Ureter (tissue), 1 donor: ENCODE measurements at places on chromosomes 5 and 9. TPM values are rescaled to one million over a fixed set of nuclear protein-coding genes. Genes with fewer than 3 reads are reported as not detected.

The KIF4B gene
- total RNA-seq = not detected

The PCSK5 gene
- total RNA-seq = 13.8 TPM

The SLC35A4 gene
- 71.8 TPM for total RNA-seq

The TMEM174 gene
- total RNA-seq = not detected

The TRPM6 gene
- total RNA-seq = 2.6 TPM

The PAEP gene
- not detected for total RNA-seq

The VAV2 gene
- 38.9 TPM for total RNA-seq

The PFN3 gene
- total RNA-seq = not detected

DNA sequence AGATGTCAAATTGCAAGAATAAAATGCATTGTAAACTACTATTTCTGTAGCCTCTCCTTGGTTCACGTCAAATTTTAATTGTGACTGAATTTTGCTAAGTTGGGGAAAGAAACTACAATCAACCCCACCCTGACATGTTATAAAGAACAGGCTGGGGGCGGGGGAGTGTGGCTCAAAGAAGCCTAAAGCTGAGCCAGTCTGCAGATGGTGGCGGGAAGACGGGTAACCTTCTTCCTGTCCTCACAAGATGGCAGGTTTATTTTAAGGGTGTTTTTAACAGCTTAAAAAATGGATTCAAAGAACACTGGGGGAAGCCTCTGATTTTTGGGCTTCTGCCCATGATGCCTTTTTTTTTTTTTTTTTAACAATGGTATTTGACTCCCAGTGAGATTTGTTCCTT lies 68.5 kb upstream of the MELK start:
- DNase-seq = no peak

DNA sequence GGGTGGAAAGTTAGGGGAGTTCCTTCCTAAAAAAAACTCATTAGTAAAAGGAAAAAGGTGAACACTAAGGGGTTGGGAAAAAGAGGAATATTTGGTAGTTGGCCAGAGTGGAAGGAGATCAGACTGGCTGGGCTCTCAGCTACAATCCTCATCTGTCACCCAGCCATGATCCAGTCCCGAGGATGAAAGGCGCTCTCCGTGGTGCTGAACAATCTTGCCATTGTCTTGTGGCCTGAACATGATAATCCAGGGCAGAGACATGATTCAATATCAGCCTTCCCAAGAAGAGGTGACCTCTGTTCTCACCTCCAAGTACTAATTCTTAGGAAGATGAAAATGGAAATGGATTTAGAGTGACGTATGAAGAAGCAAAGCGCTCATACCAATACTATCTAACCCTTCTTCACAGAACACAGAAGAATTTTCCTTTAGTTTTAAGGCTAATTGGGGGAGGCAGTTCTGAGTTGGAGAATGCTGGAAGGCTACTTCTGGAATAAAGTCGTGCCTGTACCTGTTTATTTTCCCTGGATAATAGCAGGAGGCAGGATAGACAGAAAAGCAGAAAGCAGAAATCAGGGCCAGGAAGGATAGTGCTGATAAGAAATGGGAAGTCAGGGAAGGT lies 36.6 kb upstream of the MYORG start:
- no peak for DNase-seq

DNA sequence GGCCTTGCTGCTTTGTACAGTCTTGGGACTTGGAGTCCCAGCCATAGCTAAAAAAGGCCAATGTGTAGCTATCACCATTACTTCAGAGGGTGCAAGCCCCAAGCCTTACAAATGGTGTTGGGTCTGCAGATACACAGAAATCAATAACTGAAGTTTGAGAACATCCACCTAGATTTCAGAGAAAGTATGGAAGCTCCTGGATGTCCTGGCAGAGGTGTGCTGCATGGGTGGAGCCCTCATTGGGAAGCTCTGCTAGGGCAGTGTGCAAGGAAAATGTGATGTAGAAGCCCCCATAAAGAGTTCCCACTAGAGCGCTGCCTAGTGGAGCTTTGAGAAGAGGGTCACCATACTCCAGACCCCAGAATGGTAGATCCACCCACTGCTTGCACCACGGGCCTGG lies 626.7 kb upstream of the COX7C start:
- no peak for DNase-seq

GRCh38 chr5:126052120-126052519 lies 371.1 kb upstream of the GRAMD2B start:
- DNase-seq = no peak

GRCh38 chr5:138177941-138178515 lies 402 bp downstream of the BRD8 start:
- no peak for DNase-seq

- DNase-seq = peak; percentile 57
Observed at GRCh38 chr5:172554562-172554961, 86.5 kb upstream of the NEURL1B start.

DNA sequence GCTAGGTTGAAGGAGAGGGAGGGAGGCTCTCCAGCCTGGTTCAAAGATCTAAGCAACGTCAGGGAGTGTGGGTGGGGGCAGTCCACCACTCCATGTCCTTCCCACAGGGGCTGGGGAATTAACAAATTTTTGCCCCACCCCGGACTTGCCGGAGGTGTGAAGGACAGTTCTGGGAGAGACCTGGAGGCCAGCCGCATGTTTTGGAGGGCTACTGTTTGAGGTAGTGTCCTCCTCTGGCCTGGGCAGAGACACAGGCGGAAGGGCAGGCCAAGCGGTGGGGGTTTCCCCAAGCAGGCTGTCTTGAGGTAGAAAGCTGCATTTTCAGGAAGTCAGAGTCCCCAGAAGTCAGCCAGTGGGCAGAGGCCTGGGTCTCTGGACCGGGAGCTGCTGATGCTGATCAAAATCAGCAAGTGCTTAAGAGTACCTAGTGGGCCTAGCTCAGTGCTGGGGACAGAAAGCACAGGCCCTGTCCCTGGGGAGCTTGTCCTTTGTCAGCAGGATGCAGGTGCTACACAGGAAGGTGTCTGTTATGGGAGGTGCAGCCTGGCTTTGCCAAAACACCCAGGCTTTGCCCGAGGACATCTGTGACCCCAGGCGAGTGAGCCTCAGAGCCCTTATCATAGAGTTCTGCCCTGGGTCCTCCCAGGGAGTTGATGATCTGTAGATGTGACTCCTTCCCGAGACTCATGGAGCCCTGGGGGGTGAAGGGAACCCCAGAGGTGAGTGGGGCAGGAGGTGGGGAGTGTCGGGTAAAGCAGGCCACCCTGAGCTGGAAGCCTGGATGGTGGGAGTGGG lies 18.5 kb downstream of the JADE2 start:
- DNase-seq = no peak

GRCh38 chr9:20524776-20525175 lies 97.5 kb downstream of the MLLT3 start:
- no peak for DNase-seq

GRCh38 chr9:92720209-92720765 lies 44.3 kb downstream of the BICD2 start:
- no peak for DNase-seq

- no peak for DNase-seq
Observed at GRCh38 chr9:109940561-109940960, 160.6 kb downstream of the PALM2AKAP2 start.

GRCh38 chr5:9156282-9156681 lies 389.6 kb downstream of the SEMA5A start:
- DNase-seq = no peak

DNA sequence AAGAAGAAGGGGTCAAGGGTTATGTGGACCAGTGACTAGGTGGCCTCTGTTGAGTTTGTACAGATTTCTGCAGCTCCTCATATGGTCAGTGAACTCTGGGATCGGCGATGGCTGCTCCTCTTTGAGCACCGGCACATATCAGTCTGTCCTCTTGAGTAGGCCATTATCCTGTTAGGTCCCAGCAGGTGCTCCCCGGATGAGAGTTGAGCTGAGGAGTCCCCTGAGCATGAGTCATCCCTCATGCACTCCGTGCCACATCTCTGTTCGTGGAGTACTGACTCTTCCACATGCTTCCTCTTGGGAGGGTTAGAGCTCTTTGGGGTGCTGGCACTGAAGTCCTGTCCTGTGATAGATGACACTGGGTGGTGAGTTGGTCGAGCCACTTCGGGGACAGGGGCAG lies 143.7 kb downstream of the PTTG1 start:
- DNase-seq = no peak

GRCh38 chr5:31717561-31717960 lies 78.6 kb downstream of the PDZD2 start:
- no peak for DNase-seq

DNA sequence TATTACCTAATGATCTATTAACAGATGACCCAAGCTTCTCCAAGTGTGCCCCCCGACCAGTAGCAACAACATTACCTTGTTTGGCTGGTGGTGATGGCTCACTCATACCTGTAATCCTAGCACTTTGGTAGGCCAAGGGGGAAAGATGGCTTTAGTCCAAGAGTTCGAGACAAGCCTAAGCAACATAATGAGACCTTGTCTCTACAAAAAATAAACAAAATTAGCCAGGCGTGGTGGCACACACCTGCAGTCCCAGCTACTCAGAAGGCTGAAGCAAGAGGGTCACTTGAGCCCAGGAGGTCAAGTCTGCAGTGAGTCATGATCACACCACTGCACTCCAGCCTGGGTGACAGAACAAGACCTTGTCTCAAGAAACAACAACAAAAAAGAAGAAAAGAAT lies 62.9 kb downstream of the GCNT1 start:
- no peak for DNase-seq

GRCh38 chr5:61363401-61364114 lies 31.5 kb downstream of the ZSWIM6 start:
- DNase-seq = no peak
